Germinal center (tissue), 1 donor: ENCODE measurements at places on chromosomes 3 and 15.
A peak's percentile ranks its signal among the peaks of the same experiment; 100 is the strongest.

- no peak for DNase-seq
Measured at GRCh38 chr3:136141891-136142290, 54.2 kb downstream of the MSL2 start.

GRCh38 chr3:186510374-186511079 is 33.7 kb downstream of the CRYGS start:
- DNase-seq, result no peak

GRCh38 chr3:24521420-24522145 is 26.9 kb upstream of the THRB start:
- DNase-seq, result peak; percentile 64

- no peak for DNase-seq
Measured at GRCh38 chr3:94118390-94118789, 55.5 kb downstream of the NSUN3 start.

GRCh38 chr3:188268336-188268735 is 114.4 kb downstream of the LPP start:
- DNase-seq, result no peak

- no peak for DNase-seq
Measured at GRCh38 chr15:65926459-65926858, 57.2 kb downstream of the RAB11A start.

DNA sequence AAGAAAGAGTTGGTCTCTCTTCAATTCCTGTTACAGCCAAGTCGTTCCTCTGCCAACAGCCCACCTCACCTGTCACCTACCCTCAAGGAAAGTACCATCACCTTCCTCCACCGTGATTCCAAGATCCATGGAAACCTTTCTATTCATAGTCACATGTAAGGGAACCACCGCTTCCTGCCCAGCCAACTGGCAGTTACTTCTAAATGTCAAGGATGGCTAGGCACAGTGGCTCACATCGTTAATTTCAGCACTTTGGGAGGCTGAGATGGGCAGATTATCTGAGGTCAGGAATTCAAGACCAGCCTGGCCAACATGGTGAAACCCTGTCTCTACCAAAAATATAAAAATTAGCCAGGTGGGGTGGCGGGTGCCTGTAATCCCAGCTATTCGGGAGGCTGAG is 82.8 kb downstream of the FOXP1 start:
- DNase-seq, result no peak

GRCh38 chr3:78644847-78645246 is 1123.0 kb downstream of the ROBO1 start:
- DNase-seq, result no peak

- no peak for DNase-seq
Measured at GRCh38 chr15:22259881-22260421, 179.6 kb downstream of the OR4M2 start.

DNA sequence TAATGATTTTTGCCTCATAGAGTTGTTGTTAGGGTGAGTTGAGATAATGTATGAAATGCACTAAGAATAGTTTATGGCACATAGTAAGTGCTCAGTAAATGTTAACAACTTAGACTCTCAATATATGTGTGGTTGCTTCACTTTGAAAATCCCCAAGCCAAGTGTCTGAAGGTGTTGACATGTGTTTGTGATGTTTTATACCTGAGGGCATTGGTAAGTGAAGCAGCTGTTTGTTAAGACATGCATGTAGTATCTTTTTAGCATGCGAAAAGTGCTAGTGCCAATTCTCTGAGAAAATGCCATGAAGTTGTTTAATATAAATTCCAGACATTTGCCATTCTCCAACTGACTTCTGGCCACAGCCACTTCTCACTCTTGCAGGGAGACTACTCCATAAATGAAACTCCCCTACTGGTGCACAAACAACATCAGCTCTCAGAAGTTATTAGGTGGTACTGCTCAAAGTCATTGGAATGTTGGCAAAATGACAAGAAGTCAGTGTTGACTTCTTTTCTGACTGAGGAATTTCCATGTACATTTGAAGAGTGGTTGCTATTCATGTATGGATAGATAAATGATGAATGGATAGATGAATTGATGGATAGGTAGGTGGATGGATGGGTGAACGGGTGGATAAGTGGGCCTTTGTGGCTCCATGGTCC is 103.6 kb upstream of the NUDT16 start:
- no peak for DNase-seq

GRCh38 chr15:73851689-73852088 is 21.7 kb upstream of the TBC1D21 start:
- DNase-seq, result peak; percentile 10

DNA sequence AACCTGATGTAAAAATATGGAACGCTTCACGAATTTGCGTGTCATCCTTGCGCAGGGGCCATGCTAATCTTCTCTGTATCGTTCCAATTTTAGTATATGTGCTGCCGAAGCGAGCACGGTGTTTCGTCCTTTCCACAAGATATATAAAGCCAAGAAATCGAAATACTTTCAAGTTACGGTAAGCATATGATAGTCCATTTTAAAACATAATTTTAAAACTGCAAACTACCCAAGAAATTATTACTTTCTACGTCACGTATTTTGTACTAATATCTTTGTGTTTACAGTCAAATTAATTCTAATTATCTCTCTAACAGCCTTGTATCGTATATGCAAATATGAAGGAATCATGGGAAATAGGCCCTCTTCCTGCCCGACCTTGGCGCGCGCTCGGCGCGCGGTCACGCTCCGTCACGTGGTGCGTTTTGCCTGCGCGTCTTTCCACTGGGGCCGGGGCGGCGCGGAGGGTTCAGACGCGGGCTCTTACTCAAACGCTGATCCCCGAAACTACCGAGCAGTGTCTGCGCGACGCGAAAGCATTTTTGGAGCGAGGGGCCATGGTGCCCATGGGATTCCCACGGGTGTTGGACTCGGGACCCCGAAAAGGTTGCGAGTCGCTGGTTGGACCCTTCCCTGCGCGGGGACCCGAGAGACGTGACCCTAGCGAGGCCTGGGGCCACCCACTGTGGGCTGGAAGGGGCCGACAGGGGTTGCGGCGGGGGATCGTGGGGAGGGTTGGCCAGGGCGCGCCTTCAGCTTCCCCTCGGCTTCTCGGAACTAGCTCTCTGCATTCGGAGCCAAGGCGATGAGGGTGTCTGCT is at the start of gene RNU6-1:
Gene RNU6-1, minus strand, starts transcription at position 117 of the 820 bp plus-strand sequence.
- DNase-seq, result peak; percentile 93

DNA sequence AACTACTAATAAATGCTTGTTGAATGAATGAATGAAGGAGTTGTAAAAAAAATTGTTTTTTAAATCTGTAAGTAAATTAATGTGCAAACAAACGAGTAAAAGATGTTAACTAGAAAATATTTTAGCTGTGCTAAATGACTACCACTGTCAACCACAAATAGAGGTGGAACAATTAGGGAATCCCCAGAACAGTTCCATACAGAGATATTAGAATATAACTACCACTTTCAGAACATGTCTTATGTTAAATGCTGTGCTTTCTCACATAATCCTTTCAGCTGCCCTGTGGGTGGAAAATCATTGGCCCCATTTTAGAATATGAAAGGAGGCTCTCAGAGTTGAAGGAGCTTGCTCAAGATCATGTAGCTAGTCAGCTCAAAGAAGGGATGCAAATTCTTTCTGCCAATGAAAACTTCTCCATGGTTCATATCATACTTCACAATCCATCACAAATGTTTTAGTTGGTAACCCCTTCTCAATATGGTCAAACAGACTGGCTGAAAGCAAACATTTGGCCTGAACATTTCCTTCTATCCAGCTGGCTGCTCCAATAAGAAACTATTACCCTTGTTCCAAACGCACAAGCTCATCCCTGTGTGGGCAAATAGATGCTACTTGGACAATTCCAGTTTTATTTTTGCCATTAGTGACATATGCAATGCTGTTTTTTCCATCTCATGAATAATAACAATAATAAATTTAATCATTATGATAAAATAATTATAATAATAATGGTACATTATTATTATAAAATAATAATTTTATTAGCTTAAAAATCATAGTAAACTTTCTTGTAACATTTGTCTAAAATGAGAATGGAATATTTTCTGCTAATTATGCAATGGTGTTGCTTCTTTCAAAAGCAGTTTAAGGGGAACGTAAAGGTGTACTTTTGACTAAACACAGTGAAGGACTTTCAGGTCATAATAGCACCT is 290.4 kb upstream of the STT3B start:
- DNase-seq, result no peak

DNA sequence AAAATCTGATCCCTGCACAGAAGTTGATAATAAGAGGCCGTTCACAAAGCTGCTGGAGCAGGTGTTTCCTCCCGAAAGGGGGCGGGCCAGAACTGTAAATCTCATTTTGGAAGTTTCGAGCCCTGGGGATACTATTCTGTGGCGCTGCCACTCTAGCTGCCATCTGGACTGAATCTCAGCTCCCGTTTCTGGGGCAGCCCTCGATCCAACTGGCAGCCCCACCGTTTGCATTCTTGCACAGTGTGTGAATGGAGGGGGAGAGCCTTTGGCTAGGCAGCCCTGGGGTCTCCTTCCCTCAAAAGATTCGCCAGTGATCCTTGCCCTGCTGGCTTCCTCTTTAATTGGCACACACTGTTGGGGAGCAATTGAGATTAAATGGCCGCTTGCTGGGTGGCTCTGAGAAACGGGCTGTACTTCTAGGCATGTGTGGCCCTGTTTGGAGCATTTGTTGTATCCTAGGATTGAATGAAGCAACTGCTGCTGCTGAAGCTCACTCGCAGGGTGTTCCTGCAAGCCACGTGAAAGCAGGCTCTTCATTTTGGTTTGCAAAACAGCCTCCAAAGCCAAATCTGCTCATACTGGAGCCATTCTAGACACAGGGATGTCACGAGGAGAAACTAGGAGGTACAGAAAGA is 57.2 kb upstream of the TOPAZ1 start:
- no peak for DNase-seq

DNA sequence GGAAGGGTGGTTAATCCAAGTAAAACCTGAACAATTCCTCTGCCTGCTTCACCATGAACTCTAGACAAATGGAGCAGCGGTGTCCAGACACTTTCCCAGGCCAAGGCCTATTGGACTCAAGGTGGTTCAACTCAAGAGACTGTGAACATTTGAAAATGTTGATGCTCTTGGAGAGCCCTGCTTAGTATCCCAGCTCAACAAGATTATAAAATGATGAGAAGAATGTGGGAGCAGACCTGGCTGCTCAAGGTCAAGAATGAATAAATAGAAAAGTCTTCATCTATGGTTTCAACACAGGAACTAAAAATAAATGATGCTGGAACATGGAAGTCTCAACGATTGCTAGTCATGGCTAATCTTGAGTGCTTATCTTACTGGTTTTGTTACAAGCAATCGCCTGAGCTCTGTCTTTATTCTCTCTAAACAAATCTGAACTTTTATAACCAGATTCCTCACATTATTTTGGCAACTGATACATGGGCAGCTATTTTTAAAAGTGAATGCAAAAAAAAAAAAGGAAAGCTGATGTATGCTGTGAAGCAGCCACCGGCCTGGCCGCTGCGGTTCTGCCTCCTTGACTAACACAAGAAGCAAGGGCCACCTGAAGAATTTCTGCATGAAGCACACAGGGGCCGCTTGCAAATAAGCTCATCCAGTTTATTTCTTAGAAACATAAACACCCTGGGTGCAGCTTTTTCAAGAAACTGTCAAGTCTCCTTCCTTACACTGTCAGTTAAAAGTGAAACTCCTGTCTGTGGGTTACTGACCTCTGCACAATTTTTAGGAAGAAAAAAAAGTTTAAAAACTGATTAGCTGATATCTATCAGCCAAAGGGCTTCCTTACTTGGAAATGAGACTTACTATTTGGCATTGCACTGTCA is 120.1 kb upstream of the ARHGEF3 start:
- DNase-seq, result no peak

GRCh38 chr3:94314218-94314883 is 251.5 kb downstream of the NSUN3 start:
- DNase-seq, result no peak

DNA sequence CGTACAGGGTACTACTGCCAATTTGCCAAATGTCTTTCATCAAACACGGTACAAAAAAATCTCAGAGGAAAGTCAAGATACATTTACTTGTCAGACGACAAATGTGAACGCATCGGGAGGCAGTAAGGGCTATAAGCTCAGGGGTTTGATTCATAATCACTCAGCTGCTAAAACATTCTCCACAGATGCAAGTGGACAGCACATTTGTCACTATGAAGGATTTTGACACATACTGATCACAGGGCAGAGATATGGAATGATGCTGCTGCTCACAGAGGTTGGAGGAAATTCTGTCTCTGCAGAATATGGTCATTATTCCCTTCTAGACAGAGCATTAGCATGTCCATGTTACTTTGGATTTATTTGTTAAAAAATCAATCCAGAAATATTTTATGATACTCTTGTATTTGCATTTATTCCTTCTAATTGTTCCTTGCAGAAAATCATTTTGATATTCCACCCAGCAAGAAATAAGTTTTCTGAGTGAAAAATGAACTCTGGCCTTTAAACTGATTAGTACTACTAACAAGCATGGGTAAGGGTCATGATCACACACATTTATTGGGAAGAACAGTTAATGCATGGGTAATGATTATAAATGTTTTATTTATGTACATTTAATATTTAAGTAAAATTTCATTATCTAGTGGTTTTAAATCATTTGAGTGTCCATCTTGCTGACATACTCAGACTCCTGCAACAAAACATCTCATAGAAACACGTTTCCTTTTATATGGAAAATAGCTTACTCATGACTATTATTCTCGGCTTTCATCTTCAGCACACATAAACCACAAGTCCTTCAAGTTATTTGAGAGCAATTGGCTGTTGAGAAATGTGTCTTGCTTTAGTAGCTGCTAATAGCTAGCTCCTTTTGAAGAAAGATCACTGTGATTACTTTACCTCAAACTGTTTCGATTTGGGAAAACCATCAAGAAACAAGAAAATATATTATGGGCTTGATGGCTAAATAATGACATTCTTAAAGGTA is 559.3 kb downstream of the MECOM start:
- DNase-seq, result no peak

GRCh38 chr15:48411971-48412591 is 80.9 kb downstream of the DUT start:
- no peak for DNase-seq

GRCh38 chr15:83927704-83928391 is 273.9 kb downstream of the ADAMTSL3 start:
- no peak for DNase-seq

DNA sequence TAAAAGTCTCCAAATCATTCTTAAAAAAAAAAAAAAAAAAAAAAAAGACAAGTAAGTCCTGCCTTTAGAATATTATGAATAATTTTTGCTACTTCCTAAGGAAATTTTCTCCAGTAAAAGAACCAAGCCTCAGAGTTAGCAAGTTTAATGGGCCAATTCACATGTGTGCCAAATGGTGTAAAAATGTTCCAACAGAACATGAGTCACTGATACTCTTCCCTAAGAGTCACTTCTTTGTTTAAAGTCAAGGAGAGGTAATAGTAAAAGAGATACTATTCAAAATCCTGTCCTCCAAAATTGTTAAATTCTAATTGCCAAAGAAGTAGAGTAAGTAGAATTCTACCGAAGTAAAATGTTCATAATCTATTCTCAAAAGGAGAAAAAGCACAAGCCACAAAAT is 17.7 kb upstream of the CPA3 start:
- DNase-seq, result no peak

- no peak for DNase-seq
Measured at GRCh38 chr3:67866571-67866970, 212.2 kb upstream of the SUCLG2 start.

- DNase-seq, result no peak
Measured at GRCh38 chr3:86867982-86868381, 123.0 kb downstream of the VGLL3 start.
